ENCODE measurements at places on chromosomes 2 and 18.

GRCh38 chr2:70806013-70806412, 14.4 kb downstream of the CLEC4F start:
- DNase-seq: no peak

GRCh38 chr2:64315291-64315960, 138.5 kb upstream of the LGALSL start:
- DNase-seq: no peak

GRCh38 chr18:79567481-79568147, 112.0 kb upstream of the CTDP1 start:
- no peak for DNase-seq

DNA sequence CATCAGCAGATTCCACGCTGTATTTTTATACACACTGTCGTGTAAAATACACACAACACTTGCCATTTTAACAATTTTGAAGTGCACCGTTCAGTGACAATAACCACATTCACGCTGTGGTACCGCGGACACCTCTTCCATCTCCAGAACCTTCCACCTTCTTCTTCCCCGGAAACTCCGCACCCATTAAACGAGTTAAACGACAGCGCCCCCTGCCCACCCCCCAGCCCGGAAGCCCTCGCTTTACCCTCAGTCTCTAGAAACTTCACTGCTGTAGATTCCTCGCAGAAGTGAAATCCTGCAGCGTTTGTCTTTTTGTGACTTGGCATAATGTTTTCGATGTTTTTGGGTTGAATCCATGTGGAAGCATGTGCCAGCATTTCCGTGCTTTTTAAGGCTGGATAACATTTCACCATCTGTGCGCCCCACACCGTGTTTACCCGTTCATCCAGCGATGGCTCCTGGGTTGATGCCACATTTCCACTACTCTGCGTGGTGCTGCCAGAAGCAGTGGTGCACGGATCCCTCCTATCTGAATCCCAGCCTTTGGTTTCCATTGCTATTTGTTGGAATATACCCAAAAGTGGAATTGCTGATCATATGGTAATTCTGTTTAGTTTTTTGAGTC, 32.0 kb upstream of the TMEM18 start:
- no peak for DNase-seq

DNA sequence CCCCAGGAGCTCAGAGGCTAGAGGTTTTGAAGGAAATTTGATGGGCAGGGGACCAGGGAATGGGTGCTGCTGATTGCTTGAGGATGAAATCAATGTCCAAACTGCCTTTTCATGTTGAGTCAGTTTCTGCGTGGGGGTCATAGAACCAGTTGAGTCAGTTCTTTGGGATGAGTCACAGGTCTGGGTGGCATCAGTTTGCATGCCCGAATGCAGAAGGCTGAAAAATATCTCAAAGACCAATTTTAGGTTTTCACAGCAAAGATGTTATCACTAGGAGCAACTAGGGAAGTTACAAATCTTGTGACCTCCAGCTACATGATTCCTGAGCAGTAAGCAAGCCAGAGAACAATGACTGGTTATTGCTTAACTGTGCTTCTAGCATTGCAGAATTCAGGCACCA, 1135.1 kb upstream of the CRIM1 start:
- no peak for DNase-seq

GRCh38 chr2:120291401-120292311, 39.0 kb downstream of the RALB start:
- DNase-seq: no peak

DNA sequence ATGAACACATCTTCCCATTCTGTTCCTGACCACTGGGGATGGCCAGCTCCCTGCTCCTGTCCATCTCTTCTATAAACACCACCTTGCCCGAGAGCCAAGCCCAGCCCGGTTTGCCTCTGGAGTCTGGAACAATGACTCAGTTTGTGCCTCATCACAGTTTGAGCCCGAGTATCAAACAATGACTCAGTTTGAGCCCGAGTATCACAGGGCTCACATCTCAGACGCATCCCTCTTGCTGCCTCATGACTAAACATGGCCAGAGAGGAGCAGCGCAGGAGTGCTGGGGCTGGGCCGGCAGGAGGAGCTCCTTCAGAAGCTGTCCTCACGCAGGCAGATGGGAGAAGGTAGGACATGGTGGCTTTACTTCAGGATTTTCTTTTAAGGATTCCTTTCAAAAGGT, 68.7 kb downstream of the PXDN start:
- DNase-seq: no peak

DNA sequence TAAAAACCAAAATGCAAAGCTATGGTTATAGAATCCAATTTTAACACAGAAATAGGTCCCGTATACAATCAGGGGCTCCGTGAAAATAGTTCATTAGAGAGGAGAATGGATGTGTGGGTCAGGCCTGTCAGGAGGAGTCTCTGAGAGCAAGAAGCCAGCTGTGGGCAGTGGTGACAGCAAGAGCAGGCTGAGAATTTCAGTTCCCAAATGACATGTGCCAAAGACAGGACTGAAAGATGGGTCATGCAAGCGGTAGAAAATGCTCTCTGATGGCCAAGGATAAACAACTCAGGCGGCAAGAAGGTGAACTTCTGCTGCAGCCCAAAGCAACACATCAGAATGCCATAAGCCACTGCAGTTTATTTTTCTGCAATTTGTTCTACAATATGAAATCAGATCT, 100.4 kb downstream of the CCDC141 start:
- no peak for DNase-seq

- DNase-seq: peak; percentile 29
Observed at GRCh38 chr2:9641641-9642040, 10.8 kb upstream of the YWHAQ start.

- no peak for DNase-seq
Observed at GRCh38 chr2:127577973-127578372, 42.5 kb downstream of the MYO7B start.

DNA sequence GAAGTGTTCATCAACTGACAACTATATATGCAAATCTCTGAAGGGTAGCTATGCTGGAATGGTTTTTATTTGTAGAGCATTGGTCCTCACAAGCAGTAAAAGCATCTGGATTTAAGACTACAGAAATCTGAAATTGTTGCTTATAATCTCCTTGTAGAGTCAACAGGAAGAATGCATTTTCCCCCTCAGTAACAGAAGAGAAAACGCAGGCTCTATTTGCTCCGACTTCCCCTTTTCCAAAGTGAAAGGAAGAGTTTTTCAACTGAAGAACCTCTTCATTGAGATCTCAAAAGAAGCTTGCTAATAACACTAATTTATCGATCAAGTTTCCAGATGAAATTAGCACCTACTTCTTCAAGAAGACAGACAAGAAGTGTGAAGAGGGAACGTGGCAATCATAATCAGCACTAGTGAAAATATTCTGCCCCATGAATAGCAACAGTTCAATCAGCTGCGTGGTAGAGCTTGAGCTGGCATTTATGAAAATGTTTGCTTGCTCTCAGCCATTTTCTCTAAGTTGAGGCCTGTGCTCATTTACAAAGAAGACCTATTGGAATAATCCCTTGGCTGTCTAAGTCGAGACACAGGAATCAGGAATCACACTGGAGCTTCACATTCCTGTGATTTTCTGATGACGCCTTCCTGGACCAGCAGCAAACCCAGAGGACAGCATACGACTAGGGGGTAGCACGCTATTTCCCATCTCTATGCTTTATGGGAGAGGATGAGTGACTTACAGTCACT, 43.7 kb downstream of the TGIF1 start:
- no peak for DNase-seq

DNA sequence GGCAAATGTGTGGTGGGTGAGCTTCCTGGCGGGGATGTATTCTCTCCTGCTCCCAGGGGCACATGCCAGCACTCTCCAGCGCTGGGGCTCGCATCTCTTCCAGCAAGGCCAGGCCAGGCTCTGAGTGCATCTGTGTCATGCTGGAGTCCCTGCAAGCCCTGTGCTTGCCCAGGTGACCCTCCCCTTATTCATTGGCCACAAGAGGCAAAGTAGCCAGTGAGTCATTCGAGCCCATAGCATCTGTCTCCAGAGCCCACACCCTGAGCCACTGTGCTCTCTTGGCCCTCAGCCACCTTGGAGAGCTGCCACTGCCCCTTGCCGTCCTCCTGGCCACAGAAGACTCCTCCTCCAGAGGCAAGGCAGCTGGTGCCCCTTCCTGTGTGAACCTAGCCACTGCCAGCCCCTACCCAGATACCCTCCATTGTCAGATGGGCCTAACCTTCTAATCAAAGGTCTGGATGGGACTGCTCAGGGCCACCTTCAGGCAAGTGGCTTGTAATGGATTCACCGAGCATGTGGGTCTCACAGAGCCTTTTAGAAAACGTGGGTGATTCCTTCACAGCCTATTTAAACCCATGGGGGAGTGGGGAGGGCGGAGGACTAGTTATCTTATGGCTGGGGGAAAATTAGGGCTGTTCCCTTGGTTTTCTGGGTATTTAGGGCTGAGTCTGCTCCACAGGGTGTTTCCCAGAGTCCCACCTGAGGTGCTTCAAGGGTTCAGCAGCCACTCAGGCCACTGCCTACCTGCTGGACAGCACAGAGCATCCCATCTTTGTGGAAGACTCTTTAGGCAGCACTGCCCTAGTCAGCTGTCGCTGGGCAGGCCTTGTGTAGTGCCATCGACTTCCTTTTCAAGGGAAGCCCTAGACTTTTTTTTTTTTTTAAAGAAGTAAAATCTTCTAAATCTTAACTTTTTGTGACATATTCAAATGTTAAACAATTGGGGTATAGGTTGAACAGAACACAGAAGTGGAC, 137.4 kb downstream of the ACOXL start:
- no peak for DNase-seq

DNA sequence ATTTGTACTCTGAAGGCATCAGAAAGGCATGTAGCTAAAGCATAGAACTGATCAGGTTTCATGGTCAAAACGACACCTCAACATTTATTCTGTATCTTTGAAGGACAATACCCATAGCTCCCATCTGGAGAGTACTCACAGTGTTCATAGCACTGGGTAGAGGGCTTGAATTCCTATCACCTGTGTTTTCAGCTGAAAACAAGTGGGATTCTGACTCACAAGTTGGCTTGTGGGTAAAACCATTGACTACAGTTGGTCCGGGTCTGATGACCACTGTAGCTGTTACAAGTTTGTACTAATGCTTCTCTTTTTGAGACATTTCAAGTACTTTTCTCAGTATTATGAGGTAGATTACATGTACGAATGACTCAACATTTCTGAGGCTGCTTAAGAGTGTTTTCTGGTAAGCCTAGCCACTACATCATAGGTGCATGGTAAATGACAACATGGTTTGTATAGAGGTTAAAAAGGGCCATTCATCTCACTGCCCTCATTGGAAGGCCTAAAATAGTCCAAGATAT, 68.6 kb upstream of the PELI1 start:
- DNase-seq: peak; percentile 74

DNA sequence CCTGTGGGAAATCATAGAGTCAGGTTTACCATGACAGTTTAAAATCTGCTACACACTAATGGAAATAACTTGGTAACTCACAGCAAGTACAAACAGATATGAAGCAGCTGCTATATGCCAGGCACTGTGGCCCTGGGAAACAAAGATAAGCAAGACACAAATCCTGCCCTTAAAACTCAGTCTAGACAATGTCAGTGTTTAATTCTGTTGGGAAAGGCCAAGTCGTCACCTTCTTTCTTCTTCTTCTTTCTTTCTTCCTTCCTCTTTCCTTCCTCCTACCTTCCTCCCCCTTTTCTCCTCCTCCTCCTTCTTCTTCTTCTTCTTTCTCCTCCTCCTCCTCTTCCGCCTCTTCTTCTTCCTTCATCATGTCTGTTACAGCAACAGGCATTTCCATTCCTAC, 26.8 kb downstream of the PLEK start:
- DNase-seq: no peak

DNA sequence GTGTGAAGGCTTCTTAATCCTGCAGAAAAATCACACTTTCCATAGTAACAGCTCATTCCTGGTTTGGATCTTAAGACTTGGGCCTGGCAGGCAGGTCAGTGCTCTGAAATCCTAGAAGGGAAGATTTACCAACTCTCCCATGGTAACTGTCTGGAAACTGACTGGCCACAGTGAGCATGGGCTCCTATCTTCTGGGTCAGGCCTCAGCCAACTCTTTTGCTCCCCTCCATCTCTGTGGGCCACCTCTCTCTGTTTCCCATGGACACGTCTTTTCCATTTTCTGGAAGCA, 86.7 kb downstream of the ACAA2 start:
- no peak for DNase-seq

GRCh38 chr2:223232896-223233295, 180.9 kb downstream of the KCNE4 start:
- DNase-seq: no peak

DNA sequence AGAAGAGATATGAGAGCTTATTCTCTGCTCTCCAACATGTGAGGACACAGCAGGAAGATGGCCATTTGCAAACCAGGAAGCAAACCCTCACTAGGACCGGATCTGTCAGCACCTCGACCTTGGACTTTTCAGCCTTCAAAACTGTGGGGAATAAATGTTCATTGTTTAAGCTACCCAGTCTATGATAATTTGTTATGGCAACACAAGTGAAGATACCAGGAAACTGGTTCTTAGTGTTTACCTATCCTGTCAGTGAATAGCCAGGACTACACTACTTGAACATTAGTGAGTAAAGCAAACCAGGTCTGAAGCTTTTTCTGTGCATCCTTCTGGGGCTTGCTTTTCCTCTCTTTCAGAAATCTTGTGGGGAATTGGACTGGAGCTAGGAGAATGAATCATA, 44.4 kb upstream of the BARD1 start:
- DNase-seq: no peak

DNA sequence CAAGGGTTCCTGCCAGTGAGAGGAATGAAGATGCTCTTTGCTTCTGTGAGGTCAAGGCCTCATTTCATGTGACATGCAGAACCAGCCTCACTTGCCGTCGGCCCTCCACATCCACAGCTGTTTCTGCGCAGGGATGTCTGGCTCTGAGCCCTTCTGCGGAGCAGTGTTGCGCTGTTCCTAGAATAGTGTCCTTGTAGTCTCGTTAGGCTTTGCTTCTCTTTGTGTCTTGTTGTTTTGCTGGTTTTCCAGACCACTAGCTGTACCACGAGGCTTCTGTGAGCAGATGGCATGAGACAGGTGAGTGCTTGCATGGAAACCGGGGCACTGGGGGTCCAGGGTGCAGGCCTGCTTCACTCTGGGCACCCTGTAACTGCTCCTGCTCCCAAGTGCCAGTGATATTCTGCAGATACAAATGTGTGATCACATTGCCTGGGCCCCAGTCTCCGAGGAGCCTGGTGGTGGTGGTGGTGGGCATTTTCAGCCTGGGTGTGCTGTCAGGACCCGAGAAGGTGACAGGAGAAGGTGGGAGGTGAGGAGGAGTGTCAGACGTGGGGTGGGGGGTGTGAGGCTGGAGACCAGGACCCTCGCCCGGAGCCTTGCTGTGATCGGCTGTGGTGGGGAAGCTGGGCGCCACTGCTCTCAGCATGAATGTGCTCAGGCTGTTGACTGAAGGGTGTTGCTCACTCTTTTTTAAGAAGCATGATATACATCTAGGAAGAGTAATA, 34.3 kb downstream of the LDLRAD4 start:
- DNase-seq: no peak

DNA sequence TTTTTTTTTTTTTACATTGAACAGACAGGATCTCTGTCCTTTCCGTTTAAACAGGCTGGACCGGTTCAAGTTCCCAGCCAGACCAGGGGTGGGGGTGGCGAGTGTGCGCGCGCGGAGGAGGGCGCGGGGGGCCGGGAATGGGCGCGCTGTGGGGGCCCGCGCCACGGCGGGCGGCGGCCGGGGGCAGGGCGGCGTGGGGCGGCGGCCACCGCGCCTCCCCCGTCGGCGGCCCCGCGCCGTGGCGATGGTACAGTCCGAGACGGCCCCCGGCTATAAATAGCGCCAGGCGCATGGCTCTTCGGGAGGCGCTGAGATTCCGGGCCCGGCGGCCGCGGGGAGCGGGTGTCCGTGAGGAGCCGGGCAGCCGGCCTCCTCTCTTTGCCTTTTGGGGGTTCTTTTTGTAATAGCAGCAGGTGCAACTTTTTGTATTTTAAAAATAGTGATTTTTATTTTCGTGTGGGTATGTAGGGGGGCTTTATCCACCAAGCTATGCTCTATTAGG, 430 bp upstream of the CELF4 start:
- no peak for DNase-seq

- DNase-seq: no peak
Observed at GRCh38 chr2:18752667-18753422, 163.5 kb upstream of the NT5C1B start.

Measured in CD4-positive, alpha-beta T cell treated with Interleukin-2 at 100 ng/mL for 4 hours (primary cell).